ENCODE measurements at places on chromosomes 2 and 18.

- no peak for DNase-seq
These were observed 74.0 kb upstream of the SESTD1 start for GRCh38 chr2:179338681-179339080.

GRCh38 chr2:229407170-229407569, 136.1 kb upstream of the PID1 start:
- DNase-seq = no peak

GRCh38 chr2:218046238-218046637, 22.8 kb upstream of the RUFY4 start:
- no peak for DNase-seq

GRCh38 chr2:26172189-26172870, 558 bp upstream of the GAREM2 start:
- DNase-seq = no peak

GRCh38 chr2:115294999-115295398, 852.6 kb downstream of the DPP10 start:
- DNase-seq = no peak

- DNase-seq = no peak
These were observed 103.5 kb downstream of the LBH start for GRCh38 chr2:30334762-30335363.

DNA sequence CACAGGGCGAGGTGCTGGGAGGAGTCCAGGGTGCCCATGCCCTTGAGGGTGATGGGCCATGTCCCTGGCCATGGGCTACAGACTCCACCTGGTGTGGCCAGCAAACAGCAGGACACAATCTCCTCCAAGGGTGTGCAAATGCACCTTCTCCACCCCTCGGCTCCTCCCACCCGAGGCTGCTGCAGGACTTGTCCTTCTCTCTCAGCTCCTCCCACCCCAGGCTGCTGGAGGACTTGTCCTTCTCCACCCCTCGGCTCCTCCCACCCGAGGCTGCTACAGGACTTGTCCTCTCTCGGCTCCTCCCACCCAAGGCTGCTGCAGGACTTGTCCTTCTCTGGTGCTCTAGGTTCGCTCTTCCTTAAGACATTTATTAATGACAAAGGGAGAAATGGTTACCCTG, 57.3 kb upstream of the SNTG2 start:
- no peak for DNase-seq

DNA sequence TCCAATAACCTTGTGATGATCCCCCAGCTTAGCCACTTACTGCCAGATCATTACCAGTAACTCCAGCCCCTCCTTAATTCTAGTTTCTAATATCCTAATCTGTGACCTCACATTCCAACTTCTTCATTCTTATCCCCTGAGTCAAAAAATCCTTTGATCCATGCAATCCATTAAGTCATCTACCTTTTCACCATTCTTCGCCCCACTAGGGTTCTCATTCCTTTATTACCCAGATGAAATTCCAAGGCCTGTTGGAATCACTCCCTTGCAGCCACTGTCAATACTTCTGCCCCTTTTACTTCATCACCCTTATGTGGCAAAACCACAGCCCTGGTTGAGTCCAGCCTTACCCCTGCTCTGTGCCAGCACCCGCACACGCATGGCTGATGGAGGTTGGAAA, 20.3 kb upstream of the IL36G start:
- DNase-seq = no peak

DNA sequence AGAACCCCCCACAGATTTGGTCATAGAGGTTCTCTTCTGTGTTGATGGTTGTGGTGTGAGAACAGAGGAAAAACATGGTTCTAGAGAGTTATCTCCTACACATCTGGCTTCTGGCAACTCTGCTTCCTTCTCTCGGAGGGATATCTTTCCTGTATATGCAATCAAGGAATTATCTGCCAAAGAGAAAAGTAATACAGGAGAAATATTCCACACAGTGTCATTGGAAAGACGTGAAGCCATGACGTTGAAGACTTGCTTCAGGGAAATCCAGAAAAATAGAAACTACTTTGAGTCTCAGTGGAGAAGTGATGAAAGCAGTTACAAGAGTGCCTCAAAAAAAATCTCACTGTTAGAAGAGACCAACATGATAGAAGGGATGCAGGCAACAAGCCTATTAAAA, 78.5 kb downstream of the RAB31 start:
- no peak for DNase-seq

DNA sequence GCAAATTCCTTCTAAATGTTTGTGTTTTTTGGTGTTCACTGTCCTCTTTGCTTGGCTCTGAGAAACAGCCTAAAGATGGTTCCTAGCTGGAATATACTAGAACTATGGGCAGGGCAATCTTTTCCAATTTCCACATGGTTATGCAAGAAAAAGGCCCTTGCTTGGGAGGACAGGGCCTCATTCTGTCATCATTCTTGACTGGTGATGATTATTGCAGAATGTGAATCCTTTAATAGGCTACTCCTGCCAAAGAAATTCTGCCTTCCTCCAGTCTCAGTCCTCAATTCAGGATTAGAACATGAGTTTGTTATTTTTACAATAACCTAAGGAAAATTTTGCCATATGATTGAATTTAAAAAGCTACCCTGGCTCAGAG, 218.7 kb downstream of the HNMT start:
- no peak for DNase-seq

DNA sequence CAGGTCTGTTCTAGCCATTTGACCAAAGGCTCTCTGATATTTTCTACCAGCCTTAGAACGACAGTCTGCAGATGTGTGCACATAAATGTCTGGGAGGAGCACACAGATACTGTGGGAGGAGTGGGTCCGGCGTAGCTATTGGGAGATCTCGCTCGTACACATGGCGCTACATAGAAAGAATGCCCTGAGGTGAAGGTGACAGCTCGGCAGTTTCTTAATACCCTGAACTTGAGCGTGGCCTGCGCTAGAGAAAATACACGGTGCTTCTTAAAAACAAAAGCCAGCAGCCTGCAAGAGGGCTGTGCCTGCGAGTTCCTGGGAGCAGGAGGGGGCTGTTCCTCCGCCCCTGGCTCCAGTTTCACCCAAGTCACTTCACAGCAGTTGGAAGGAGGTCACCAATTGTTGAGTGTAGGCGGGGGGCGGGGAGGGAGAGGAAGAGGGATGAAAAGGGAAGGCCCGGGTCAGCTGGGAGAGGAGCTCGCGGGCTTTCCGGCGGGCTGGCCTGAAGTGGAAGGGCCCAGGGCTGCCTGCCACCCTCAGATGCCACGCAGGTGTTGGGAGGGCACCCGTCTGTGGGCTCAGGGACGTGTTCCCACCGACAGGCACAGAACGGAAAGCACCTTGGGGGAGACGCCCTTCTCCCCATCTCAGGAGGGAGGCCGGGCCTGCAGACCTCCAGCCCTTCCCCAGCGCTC, 124.7 kb upstream of the ZNF516 start:
- DNase-seq = no peak

DNA sequence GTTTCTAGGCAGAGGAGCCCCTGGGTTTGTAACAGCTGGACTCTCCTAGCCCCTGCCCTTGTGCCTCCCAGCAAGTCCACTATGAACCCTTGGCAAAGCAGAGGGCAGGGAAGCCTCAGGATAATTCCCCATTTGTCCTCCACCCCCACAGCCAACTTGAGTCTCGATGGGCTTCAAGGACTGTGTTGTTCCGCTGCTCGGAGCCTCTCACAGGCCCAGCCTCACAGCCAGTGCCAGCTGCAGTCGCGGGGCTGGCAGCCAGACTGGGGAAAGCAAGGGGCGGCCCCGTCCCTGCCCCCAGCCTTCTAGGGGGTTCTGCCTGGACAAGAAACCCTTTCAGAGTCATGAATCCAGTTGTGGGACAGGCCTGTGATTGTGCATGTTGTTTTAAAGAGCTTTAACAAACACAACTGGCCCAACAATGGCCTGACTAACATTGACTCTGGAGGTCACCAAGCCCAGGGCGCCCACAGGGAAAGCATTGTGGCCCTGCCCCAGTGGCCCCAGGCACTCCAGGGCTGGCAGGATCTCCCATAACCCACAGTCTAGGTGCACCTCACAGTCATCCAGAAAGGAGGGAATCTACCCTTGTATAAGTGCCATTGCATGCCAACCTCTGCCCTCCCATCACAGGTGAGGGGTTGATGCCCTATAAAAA, 71.8 kb upstream of the DAPL1 start:
- no peak for DNase-seq

- DNase-seq = no peak
These were observed 1045.7 kb upstream of the CELF4 start for GRCh38 chr18:38611036-38611964.
